Suppressor macrophage treated with lipopolysaccharide for 4 hours (primary cell): ENCODE measurements at places on chromosomes 7 and 10.

DNA sequence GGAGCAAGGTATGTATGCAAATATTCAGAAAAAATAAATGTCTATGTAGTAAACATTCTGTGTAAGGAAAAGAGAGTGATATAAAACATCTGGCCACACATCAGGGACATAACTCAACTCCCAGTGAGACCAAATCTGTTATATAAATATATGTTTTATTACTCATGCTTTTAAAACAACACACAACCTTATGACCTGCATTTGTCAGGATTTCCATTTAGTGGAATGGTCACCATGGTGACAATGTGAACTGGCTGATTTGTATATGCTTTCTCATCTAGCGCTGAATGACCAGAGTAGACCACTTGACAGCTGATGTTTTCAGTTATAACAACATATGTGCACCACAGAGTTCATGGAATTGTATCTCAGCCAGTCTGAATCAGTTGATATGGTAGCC is 551.7 kb downstream of the HTR7 start:
- no peak for DNase-seq

DNA sequence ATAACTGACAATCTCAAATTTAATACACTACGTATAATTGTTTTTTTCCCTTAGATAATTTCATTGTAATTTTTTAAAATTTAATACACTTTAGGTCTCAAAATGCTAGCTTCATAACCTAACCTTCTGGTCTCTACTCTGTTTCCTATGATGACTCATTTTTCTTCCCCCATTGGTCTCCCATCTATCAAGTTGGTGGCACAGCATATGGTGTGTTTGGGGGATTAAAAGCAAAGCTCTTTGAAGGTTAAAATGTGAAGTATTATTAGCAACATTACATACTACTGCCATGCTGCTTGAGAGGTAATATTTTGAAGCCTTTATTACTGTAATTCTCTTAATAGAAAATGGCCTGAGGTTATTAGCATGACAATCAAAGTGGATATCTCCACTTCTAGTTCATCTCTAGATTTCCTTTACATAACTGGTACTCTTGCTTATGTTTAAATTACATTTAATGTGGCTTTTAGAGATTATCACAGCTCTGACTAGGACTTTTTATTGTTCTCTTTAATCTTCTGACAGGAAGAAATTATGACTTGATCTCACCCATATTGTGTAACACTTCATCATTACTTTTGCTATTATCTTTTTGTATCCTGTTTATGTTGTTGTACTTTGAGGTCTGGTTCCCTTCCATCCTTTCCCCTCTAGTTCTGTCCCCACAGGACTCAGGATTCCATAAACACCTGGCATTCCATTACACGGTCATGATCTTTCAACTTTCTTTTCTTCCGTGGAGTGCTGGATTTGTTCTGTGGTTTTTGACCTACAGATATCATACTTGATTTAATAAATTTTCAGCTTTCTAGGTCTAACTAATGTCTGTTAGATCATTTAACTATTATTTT is 185.1 kb downstream of the SEMA3D start:
- no peak for DNase-seq

GRCh38 chr7:150897502-150898474 is 45.5 kb downstream of the AOC1 start:
- DNase-seq = no peak

GRCh38 chr10:126045861-126046260 is 149.5 kb downstream of the FANK1 start:
- peak; percentile 56 for DNase-seq

- DNase-seq = no peak
Measured at GRCh38 chr7:116683786-116684185, 11.8 kb downstream of the MET start.

- DNase-seq = peak; percentile 55
Measured at GRCh38 chr10:33860552-33860951, 526.1 kb upstream of the NRP1 start.

DNA sequence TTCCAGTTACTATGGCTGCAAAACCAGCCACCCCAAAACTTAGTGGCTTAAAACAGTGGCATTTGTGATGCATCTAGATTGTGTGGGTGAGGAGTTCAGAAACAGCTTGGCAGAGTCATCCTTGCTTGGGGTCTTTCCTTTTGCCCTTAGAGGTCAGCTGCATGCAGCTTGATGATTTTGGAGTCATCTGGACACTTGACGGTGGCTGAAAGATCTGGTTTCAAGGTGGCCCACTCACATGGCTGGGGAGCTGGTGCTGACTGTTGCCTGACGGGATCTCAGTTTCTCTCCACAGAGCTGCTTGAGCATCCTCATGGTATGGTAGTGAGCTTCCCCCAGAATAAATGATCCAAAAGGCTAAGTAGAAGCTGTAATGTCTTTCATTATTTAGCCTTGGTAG is 191.3 kb upstream of the GALNT17 start:
- no peak for DNase-seq

DNA sequence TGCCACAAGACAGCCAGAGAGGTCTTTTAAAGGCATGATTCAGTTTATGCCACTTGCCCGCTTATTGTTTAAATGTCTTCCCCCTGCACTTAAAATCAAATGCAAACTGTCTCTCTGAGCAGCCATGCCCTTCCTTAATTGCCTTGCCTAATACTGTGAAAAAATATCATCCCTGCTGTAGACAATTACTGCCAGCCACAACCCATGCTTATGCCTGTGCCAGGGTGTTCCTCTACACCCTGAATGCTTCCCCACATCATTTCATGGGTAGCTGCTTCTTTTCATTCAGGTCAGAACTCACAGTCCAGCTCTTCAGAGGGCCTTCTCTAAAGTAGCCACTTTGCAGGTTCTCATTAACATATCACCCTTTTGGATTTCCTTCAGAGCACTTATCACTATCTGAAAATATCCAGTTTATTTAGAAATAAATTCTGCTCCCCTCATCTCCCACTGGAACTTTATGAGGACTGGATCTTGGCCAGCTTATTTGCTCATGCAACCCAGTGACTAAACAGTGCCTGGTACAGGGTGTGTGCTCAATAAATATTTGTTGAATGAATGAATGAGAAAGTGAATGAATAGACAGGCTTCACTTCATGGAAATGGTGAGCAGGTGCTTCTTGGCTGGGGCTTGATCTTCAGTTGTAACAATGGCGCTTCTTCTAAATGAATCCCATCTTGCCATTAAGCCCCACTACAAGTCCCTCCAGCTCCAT is 162.4 kb upstream of the MDFIC start:
- DNase-seq = no peak

GRCh38 chr10:24869354-24870015 is 82.9 kb downstream of the PRTFDC1 start:
- no peak for DNase-seq

- DNase-seq = no peak
Measured at GRCh38 chr10:33082373-33082895, 124.4 kb upstream of the ITGB1 start.

GRCh38 chr7:15848901-15849300 is 162.4 kb upstream of the MEOX2 start:
- DNase-seq = no peak

GRCh38 chr7:21965291-21965690 is 19.6 kb upstream of the CDCA7L start:
- no peak for DNase-seq

GRCh38 chr7:133560900-133561299 is 308.0 kb downstream of the EXOC4 start:
- no peak for DNase-seq

GRCh38 chr10:72087969-72088888 is at the start of gene SPOCK2:
Gene SPOCK2 (minus strand): TSS chr10:72088551. CDS start chr10:72088328, 223 bp downstream.
- no peak for DNase-seq

DNA sequence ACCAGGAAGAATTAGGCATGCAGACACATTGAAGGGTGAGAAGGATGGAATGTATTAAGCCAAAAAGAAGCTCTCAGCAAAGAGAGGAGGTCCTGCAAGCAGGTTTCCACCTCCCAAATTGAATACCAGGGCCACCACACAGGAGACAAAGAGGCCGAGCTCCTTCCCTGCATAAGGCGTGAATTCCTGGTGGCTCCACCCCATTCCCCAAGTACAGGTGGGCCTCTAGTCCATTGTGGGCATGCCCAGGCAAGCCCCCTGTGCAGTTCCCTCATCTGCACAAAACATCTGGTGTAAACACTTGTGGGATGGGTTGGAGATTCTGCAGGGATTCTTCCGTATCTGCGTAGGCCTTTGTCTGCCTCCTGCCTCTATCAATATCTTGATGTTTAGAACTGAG is 817.5 kb downstream of the NRG3 start:
- DNase-seq = no peak

DNA sequence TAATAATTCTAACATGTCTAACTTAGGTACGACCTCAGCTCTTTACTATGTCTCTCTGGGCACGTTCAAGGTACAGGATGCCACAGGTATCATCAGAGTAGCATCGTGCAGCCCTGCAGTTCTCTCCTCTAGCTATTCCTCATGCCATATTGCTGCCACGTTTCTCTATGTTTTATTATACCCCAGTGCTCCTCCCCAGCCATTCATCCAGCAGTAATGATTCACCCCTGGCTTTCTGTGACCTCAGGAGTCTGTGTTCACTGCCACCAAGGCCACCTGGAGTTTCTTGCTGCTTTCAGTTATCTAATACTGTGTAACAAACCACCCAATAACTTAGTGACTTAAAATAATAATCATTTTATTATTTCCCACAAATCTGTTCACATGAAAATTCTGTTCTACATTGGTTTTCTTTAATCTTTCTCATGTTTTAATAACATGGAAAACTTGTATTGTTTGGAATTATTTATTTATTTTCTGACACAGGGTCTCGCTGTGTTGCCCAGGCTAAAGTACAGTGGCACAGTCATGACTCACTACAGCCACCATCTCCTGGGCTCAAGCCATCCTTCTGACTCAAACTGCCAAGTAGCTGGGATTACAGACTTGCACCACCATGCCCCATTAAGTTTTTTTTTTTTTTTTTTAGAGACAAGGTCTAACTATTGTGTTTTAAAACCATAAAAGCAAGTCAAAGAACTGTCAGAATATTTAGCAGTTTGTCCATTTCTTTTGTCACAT is 21.8 kb downstream of the REEP3 start:
- no peak for DNase-seq

- no peak for DNase-seq
Measured at GRCh38 chr7:86776136-86776535, 132.4 kb downstream of the GRM3 start.

- no peak for DNase-seq
Measured at GRCh38 chr10:68010426-68010940, 64.6 kb downstream of the HERC4 start.

DNA sequence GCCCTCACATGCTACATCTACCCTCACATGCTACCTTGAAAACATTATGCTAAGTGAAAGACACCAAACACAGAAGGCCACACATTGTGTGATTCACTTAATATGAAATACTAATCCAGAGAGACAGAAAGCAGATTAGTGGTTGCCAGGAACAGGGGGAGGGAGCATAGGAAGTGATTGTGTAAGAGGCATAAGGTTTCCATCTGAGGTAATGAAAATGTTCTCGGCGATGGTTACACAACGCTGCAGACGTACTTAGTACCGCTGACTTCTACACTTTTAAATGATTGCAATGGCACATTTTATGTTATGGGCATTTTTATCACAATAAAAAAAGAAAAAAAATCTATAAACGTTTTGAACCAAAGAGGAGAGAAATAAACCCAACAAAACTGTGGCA is 742.3 kb downstream of the TYW1 start:
- no peak for DNase-seq

- DNase-seq = no peak
Measured at GRCh38 chr7:66308411-66308810, 103.3 kb downstream of the TPST1 start.

DNA sequence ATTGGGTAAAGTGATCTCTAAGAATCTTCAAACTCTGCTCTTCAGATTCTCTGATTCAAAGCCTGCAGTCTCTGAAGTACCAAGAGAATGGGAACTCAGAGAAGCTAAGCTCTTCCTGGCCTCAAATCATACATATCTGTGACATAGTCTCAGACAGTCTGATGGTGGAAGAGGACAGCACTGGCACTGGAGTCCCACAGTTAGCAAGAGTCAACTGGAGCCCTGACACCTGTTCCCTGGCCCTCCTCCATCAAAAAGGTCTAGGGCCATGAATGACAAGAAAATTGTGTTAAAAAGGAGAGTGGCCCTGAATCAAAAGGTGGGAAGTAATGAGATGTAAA is 37.7 kb downstream of the PRSS2 start:
- DNase-seq = no peak

- DNase-seq = no peak
Measured at GRCh38 chr10:44293306-44293778, 91.6 kb downstream of the CXCL12 start.

- DNase-seq = no peak
Measured at GRCh38 chr7:140928491-140929309, 4.0 kb upstream of the BRAF start.

GRCh38 chr10:28811639-28812349 is 134.5 kb downstream of the BAMBI start:
- DNase-seq = no peak

DNA sequence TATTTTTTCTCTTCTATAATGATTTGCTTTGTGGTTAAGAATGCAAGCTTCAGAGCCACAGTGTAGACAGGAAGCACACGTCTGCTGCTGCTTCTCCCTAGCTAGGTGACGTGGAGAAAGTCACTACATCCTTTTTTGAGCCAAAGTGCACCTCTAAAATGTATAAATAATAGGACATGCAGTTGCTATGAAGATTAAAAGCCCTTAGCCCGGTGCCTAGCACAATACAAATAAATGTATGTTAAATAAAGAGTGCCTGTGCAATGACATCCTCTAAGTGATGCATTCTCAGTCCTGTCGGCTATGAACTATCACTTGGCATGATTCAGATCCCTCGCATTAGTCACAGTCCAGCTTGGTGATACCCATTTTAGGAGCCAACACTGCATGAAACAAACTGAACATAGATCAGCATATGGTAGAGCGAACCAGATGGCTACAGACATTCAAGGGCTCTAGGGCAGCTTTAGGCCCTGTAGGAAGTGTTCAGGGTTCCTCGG is 4.8 kb upstream of the TRDMT1 start:
- DNase-seq = peak; percentile 80

GRCh38 chr7:71793251-71793650 is 618.9 kb downstream of the CALN1 start:
- no peak for DNase-seq

DNA sequence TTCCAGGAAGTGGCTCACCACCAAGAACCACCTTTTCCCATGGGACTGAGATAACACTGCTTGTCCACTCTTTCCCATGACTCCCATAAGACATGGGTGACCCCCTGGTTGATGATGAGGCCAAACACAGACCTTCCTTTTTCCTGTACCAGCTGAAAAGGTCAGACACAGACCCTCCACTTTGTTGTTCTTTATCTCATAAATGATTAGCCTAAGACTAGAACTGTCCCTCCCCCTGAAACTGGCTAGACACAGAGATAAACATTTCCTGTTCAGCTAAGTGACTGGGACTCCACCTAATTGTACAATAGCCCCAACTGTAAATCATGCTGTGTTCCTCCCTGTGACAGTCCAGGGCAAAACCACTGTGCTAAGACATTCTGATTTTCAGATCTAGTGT is 8.2 kb upstream of the NRG3 start:
- DNase-seq = no peak
